Right renal pelvis (tissue), 4 donors: ENCODE measurements at places on chromosomes 11 and 22. TPM values are rescaled to one million over a fixed set of nuclear protein-coding genes. Genes with fewer than 3 reads are reported as not detected.

Gene KCNJ11
- 2.7 TPM for polyA plus RNA-seq

Gene SHANK3
- polyA plus RNA-seq = 13.3 TPM

Gene PDE2A
- 16.2 TPM for polyA plus RNA-seq

Gene YAP1
- 202 TPM for polyA plus RNA-seq

Gene VWA5A
- polyA plus RNA-seq = 16.8 TPM

- no peak for DNase-seq
Measured at GRCh38 chr11:27894552-27894951, 194.3 kb upstream of the BDNF start.

- no peak for DNase-seq
Measured at GRCh38 chr22:40603088-40603605, 33.4 kb downstream of the MRTFA start.

- DNase-seq = no peak
Measured at GRCh38 chr22:23509571-23510302, 70.4 kb downstream of the IGLL1 start.

DNA sequence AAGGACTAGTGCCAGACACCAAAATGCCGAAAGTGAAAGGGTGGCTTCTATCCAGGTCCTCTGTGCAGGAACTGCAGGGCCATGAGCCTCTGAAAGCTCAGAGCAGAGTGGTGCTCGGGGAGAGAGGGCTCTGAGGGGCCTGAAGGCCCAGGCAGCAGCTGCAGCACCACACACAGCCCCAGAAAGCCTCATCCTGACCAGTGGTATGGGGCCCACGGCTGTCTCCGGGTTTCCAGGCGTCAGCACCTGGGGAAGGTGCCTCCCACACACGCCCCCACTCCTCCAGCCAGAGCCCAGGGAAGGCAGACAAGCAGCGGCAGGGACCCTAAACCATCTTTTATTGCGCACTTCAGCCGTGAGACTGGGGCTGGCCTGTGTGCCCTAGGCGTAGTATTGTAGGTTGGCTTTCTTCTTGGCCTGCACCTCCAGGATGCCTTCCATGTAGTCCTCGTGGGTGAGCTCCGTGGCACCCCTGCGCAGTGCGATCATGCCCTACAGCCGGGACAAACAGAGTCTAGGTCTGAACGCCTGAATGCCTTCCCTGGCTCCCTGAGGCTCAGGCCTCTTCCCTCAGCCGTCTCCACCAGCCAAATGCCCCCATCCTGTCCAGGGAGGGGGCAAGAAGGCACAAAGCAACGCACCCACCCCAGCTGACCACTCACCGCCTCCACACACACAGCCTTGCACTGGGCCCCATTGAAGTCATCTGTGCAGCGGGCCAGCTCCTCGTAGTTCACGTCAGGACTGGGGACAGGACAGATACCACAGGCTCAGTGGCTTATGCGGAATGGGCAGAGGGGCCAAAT is 7.6 kb downstream of the PSMC3 start:
- no peak for DNase-seq

DNA sequence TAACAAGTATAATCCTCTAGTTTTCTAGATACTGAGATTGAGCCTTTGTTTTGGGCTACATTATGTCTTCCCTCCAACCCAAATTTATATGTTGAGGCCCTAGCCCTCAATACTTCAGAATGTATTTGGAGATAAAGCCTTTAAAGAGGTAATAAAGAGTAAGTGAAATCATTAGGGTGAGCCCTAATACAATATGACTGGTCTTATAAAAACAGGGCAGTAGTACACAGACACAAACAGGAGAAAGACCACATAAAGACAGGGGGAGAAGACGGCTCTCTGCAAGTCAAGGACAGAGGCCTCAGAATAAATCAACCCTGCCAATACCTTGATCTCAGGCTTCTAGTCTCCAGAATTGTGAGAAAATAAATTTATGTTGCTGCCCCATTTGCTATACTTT is 6.3 kb downstream of the OR10V1 start:
- no peak for DNase-seq

GRCh38 chr11:1081601-1082311 is 7.1 kb downstream of the MUC2 start:
- DNase-seq = no peak

- DNase-seq = no peak
Measured at GRCh38 chr11:84924154-84924692, 702.9 kb downstream of the DLG2 start.

- DNase-seq = no peak
Measured at GRCh38 chr11:25485315-25485714, 846.6 kb upstream of the ANO3 start.

DNA sequence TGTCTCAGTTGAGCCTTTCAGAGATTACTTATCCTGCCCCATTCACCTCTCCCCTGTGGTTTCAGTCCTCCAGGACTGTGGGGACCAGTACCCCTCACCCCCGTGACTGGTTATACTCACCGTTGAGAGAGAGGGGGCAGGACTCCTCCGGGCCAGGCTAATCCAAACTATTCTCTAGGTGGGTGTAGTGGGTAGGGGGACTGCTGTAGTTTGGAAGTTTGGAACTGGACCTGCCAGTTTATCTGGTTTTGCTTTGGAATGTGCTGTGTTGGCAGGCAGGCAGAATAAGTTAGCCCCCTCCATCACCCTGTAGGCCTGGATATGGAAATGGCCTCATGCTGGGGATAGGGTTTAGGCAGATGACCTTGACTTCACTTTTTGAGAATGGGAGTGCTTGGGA is 13.5 kb downstream of the TEAD1 start:
- no peak for DNase-seq
